ENCODE measurements at places on chromosomes 7 and 10.

DNA sequence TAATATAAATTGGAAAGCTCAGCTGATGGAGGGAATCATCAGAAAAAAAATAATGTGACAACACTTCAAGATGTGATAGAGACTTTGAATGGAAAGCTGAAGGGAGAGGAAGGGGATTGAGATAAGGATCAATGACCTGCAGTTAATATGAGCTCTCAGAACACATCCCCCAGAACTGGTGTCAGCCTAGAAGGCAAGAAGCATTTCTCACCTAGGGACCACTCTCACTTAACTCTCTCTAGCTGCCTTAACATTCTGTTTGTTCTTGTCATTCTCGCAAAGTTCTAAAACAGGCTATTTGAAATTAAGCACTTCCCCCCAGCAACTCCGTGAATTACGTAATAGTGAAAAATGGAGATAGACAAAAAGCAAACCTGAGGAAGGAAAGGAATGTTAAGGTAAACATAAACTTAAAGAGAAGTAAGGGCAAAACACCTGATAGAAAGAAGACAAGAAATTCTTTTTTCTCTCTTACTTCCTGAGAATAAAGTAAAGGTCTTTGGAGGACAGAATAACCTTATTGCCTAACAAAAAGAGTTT is 1.2 kb upstream of the MPP7 start:
- DNase-seq, result no peak

GRCh38 chr7:127034186-127034806 is 218.4 kb downstream of the GRM8 start:
- DNase-seq, result no peak

DNA sequence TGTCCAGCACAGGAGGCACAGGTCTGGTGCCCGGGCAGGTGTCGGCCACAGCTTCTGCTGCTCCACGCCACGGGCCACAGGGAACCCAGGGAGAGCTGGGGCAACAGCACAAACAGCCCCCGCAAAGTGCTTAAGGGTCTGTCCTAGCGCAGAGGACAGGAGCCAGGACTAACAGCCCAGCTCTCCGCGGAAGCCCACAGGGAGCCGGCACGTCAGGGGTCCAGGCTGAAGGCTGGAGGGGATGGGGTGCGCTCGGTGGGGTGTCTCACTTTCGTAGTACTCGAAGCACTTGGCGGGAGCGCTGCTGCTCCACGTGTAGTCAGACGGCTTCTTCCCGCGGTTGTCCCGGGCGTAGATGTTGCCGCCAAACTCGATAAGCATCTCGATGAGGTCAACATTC is 24.9 kb downstream of the ASB13 start:
- no peak for DNase-seq

DNA sequence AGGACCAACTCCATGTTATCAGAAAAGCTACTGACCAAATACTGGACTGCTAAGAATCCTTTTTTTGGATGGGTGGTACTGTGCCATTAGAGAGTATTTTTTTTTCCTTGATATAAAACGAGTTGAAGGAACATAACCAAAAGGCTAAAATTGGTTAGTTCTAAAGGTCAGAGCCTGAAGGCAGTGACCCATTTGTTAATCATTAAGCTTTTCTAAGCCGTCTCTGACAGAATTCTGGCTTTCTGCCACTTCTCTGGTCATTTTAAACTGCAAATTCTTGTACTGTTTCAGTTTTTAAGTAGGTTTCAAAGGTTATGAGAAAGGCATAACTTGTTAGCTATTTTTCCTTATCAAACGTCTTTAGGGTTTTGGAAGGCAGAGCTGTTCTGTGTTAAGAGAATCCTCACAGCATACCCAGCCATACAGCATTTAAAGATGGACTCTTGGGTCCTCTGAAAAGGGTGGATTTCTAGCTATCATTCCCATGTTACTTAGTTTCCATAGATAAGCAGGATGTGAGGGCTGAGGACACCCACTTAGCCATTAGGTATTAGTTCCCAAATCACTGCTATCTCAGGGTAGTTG is 196.8 kb downstream of the RNLS start:
- no peak for DNase-seq

GRCh38 chr7:46524350-46524749 is 603.3 kb upstream of the IGFBP3 start:
- no peak for DNase-seq

DNA sequence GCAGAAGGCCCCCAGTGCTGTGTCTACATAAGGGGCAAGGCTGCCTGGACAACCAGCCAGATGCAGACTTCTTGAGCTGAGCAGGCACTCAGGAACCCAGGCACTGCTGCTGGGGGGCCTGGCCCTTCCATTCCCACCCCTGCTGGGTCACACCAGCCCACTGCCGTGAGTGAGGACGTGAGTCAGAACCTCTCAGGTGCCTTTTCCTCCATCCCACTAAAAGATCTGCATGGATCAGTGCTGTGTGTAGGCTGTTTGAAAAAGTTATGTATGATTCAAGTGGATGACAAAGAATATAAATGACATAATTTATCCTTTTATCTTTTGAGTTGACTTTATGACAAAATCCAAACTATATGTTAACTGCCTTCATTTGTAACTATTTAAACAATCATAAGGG is 499.3 kb downstream of the INHBA start:
- DNase-seq, result no peak

DNA sequence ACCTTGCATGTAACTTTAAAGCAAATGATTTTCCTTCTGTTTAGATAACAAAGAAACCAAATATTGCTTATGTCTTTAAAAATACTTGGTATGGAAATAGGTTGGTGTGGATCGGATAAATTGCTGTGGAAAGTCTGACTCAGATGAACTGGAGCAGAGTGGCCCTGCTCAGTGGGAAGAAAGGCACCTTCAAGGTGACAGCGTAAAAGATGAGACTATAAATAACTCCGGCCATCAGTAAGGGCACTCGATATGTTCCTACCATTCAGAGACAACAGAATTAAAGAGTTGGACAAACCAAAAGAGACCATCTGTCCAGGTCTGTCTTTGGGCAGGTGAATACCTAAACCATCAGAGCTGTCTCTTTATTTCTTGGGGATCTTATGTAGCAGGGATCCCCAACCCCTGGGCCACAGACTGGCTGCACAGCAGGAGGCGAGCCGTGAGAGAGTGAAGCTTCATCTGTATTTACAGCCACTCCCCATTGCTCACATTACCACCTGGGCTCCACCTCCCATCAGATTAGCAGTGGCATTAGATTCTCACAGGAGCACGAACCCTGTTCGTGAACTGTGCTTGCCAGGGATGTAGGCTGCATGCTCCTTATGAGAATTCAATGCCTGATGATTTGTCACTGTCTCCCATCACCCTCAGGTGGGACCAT is 357.1 kb downstream of the PRPF18 start:
- DNase-seq, result no peak

DNA sequence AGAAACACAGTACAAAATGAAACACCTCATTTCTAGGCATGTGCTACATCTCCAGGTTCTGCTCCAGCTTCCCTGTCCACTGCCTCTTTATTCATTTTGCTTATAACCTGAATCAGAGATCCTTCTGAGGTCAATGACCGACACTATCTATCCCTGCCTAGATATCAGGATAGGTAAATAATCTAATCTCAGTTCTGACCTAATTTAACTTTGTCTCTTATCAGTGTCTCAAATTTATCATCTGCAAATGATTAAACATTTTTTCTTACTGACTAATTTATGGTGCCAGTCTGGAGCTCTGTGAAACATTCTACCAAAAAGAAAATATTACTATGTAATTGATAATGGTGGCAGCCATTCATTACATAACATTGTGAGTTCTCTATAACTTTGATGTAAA is 61.1 kb downstream of the SGCE start:
- DNase-seq, result no peak

DNA sequence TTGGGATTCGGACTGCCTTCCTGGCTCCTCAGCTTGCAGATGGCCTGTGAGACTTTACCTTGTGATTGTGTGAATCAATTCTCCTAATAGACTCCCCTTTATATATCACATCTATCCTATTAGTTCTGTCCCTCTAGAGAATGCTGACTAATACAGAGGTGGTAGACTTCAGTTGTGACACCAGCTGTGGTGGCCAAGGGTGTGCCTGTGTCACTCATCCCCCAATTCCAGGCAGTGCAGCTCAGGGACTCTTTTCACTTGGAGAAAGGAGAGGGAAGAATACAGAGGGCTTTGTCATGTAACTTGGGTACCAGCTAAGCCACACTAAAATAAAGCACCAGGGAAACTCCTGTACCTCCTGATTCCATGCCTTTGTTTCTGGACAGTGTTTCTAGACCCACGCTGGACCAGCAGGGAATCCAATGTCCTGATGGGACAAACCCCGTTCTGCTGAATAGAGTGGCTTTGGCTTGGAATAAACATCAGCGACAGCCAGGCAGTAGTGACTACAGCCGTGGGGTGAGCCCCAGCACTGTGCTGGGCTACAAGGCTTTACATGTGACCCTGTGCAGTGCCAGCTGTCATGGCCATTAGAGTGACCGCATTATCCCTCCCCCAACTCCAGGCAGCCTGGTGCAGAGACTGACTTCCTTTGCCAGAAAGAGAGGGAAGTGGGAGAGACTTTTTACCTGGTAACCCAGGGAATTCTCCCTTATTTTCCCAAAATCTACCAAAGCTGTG is 233.6 kb downstream of the ANK3 start:
- DNase-seq, result no peak

GRCh38 chr7:155788616-155789000 is 23.7 kb downstream of the SHH start:
- DNase-seq, result no peak

- DNase-seq, result no peak
These were observed 181.8 kb upstream of the MDFIC start for GRCh38 chr7:114740095-114740494.

- no peak for DNase-seq
These were observed 9.6 kb upstream of the AGR3 start for GRCh38 chr7:16891338-16891737.

DNA sequence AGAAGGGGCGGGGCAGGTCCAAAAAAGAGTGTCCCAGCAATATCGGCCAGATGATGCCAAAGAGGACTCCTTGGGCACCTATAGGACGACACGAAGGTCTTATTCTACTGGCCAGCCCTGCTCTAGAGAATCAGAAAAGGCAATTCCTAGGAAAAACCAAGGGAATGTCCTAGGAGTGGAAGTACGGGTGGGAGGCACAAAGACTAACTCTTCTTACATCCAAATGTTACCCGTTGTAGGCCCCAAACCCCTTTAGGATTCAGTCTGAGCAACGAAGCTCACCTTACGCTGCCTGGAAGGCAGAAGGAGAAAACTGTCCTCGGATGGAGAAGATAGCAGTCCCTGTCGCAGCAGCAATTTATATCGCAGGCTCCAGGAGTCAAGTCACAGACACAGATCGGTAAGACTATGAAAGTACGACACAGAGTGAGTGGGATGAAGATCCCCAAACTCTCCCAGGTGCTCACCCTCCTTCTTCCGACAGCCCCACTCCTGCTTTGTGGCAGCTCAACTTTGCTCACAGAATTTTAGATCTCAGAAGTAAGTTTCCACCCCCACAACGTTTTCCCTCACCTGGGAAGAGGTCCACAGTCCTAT is 558 bp downstream of the TCTN3 start:
- DNase-seq, result no peak

- DNase-seq, result no peak
These were observed 285.9 kb downstream of the LRMDA start for GRCh38 chr10:75717126-75717916.

DNA sequence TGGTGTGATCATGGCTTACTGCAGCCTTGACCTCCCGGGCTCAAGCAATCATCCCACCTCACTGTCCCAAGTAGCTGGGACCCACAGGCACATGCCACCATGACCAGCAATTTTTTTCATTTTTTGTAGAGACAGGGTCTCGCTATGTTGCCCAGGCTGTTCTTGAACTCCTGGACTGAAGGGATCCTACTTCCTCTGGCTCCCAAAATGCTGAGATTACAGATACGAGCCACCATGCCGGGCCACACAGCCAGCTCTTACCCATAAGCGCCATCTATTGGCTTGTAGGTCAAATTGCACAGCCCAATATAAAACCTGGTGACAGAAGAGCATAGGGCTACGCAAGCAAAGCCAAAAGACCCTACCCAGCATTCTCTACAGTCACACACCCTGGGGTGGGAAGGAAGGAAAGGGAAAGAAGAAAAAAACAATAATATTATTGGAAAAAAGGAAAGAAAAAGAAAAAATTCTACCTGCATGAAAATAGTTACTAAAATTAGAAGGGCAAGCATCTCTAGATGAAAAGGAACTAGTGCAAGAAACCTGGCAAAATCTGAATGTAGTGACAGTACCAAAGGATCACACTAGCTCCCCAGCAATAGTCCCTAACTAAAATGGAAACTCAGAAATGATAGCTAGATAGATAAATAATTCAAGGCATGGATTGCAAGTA is 29.4 kb upstream of the AMPH start:
- DNase-seq, result no peak

DNA sequence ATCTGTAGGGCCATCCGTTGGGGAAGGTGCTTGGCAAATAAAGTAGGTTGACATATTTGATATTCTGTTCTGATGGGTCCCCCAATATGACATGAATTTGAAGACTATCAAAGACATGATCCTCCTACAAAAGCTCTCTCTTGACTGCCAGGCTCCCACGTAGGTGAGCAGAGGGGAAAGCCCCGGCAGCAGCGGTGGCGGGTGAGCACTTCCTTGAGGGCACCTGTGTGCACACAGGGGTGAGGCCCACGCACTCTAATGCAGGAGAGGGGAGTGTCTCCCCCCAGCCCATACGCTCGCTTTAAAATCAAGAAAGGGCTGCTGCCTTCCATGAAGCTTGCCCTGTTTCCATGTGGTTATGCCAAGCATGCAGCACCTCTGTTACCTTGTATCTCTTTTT is 100.4 kb downstream of the TAX1BP1 start:
- no peak for DNase-seq

DNA sequence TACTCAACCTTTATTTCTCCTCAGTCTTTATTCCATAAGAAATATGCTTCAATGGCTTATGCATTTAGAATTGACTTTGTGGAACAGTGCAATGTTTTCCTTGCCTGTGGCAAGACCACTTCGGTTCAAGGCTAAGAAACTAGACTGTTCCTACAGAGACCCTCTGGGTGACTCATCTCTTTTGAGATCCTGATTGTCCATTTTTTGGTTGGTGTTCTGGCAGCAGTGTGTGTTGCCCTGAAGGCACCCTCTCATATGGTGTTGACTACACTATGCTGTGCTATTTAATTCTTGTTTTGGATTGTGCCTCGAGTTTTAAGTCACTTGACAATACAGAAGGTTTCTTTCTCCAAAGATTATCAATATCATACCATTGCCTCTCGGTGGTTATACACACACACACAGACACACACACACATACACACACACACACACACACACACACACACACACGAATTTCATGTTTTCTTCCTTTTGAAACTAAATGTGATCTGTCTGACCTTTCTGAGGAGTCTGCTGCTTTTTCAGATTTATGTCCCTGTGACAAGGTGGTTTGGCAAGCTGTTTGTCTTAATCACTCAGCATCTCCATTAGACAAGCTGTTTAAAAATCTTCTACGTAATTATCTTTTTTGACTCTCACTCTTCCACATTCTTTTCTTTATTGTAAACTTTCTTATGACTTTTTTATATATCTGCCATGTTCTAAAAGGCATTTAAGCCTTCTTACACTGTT is 187.2 kb downstream of the VTI1A start:
- DNase-seq, result no peak

GRCh38 chr10:99530108-99531025 is 2.4 kb upstream of the NKX2-3 start:
- DNase-seq, result no peak

Data from cortex of kidney (tissue), 1 donor.